C1 segment of cervical spinal cord (tissue), 14 donors: ENCODE measurements at places on chromosomes 16 and 17.

- DNase-seq, result no peak
Measured at GRCh38 chr17:8062807-8063483, 24.1 kb downstream of the ALOX15B start.

- no peak for DNase-seq
Measured at GRCh38 chr17:17309356-17309755, 6.2 kb downstream of the NT5M start.

- no peak for DNase-seq
Measured at GRCh38 chr16:66494916-66495315, 55.0 kb downstream of the TK2 start.

DNA sequence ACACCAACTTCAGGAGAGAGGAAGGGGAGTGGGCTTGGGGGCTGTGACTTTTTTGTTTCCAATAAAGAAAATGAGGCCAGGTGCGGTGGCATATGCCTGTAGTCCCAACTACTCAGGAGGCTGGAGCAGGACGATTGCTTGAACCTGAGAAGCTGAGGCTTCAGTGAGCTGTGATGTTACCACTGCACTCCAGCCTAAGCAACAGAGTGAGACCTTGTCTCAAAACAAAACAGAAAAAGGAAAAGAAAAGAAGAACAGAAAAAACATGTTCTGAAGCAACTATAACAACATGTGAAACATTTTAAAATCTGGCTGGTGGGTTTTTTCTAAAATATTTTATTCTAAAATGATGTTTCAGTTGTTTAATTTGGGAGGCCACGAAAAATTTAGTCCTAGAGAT, 554.0 kb upstream of the ZFHX3 start:
- no peak for DNase-seq

DNA sequence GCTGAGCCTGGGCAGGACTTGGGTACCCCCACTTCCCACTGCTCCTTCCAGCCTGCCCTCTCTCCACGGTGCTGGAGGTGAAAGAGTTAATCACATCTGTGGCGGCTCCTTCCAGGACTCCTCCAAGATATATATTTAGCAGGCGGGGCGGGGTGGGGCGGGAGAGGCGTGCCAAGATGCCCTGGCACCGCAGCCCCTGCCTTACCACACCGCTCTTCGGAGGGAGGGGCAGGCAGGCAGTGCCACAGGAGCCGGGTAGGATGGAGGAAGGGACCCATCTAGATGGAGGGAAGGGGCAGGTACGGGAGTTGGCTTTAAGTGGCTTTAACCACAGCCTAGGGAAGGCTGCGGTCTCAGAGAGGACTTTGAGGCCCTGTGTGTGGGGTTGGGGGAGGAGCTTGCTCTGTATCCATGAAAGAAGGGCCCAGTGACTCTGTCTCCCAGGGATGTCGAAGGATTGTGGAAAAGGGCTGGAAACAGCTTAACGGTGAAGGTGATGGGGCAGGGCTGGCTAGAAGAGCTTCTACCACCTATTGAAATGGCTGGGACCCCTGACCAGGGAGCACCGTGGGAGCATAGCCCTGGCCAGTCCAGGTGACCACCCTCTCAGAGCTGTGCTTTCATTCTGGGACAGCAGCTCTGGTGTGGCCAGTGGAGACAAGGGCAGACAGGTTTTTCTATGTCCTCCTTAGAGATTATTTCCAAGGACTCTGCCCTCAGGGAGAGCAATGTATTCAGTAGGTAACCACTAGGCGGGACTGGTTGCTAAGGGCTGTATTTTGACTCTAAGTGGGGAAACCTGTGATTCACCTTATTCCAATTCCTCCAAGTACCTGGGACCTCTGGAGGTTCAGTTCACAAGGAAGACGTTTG, 13.0 kb downstream of the GPR142 start:
- DNase-seq, result no peak

- no peak for DNase-seq
Measured at GRCh38 chr16:50684823-50685461, 3.8 kb upstream of the SNX20 start.

DNA sequence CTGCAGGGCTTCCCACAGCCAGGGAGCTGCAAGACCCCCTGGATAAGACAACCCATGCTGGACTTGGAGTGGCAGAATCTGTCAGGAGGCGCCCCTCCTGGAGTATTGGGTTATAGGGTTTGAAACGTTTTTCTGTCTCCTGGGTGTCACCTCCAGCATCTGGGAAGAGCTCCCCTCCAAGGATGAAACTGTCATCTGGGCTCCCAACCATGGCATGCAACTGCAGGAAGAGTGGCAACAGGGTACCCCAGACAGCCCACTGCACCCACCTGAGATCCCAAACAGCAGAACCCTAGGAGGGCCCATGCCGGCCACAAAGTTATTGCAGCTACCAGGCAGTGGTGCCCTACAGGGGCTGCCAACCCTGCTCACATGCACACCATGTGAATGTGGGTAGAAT, 636 bp upstream of the GSG1L start:
- no peak for DNase-seq
